ENCODE measurements at places on chromosomes 5 and 9.

- DNase-seq = peak; percentile 36
Observed at GRCh38 chr5:14593326-14594021, 11.9 kb downstream of the OTULINL start.

DNA sequence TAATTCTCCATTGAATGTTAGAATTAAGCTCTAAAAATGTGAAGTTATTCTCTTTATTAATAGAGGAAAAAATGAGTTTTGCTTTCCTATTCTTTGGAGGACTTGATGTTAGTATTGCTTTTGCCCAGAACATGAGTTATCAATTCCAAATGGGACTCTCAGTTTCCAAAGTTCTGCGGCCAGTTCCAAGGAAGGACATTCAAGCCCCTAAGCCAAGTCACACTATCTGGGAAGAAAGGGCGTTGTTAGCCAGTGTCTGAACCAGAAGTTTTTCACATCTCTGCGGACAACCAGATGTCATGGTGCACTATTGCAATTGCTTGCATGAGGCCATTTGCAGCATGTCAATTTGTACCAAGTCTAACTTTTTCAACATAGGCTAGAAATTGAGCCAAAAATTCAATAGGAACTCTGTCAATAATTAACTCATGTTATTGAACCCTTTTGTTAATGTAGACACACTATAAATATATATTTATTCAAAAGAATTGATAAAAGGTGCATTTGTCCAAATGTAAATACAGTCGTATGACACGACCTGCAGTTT, 183.3 kb upstream of the PIK3R1 start:
- DNase-seq = no peak

DNA sequence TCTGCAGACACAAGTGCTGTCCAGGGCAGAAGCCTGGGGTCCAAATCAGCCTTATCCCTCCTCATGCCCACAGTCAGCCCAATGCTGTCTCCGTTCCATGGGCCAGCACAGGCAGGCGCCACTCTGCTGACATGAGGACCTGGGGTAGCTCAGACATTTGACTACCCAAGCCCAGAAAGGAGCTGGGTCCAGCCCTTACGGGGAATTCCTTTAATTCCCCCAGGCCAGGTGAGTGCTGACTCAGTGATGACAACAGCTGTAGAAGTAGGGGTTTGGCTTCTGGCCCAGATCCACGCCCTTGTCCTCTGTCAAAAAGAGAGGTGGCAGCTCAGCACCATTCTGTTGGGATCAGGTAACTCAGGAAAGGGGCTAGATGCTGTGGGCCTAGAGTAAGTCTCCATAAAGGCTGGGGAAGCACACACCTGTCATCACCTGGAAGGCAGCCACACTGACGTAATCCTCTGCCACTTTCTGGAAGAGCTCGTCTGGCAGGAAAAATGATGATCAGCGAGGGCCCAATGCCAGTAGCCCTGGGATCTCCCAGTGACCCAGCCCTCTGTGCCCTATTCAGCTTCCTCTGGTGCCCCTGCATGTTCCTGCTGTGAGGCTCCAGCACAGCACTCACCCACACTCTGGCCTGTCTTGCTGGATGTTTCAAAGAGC, 1.9 kb downstream of the RAB24 start:
- DNase-seq = no peak

GRCh38 chr5:73727470-73727869, 101.5 kb downstream of the ARHGEF28 start:
- no peak for DNase-seq

DNA sequence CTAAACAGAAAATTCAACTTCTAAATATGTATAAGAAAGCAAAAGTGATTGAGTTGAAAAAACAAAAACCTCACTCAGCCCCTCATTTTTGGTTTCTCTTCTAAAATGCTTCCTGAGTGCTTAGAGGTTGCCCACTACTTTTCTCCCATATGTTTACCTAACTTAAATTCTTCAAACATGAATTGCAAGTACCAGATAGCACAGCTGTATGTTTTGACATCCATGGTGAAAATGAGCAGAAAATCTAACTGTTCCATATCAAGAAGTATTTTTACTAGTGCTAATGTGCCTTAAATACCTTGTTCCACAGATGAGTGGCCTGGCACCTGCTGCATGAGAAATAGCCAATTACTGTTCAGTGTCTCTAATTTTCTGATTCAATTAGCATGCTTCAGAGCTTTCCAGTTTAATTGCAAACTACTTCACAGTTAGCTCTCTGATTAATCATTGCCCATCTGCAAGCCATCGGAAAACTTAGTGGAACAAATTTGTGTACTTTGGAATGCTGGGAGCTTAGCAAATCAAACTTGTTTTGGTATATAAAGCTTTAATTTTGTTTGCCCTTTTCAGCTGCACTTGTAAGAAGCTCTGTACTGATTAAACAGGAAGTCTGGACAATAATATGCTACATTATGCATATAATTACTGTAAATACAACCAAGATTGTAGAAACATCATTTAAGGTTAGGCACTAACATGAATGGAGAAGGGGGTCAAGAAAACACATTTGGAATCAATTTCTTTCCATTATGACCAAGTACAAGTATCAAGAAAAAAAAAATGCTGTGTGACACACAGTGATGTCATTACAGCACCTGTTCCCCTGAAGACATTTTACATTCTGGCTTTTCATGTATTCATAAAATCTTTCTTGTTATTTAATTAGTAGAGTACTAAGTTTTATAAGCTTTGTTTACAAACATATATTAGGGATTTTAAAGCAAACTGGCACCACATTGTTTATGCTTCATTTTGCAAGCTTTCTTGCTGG, 65.6 kb downstream of the POU5F2 start:
- no peak for DNase-seq

GRCh38 chr9:27118916-27119315, 9.9 kb downstream of the TEK start:
- no peak for DNase-seq

- DNase-seq = no peak
Observed at GRCh38 chr5:179457612-179458011, 92.7 kb upstream of the RUFY1 start.

DNA sequence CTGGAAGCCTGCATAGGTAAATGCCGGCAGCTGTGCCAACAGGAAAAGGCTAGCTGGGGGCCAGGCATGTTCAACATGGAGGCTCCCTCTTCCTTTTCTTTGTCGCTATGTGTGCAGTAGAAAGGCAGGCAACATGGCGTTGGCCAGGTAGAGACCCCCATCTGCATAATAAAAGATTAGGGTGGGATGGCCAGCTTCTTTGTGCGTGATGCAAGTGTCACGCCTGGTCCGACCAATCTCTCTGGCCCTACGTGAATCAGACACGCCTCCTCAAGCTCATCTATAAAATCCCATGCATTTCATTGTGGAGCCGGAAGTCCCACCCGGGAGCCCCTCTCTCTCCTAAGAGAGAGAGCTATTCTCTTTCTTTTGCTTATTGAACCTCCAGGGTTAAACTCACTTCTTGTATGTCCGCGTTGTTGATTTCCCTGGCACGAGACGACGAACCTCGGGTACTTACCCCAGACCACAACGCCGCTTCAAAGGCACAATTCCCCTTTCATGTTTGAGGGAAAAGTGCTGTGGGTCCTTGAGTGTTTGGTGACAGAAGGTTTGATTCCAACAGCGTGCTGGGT, 25.0 kb upstream of the C5orf47 start:
- no peak for DNase-seq

- no peak for DNase-seq
Observed at GRCh38 chr9:128375865-128376264, 4.7 kb downstream of the URM1 start.

GRCh38 chr5:39213447-39214207, 5.7 kb downstream of the FYB1 start:
- no peak for DNase-seq

- peak; percentile 79 for DNase-seq
Observed at GRCh38 chr5:134140530-134141201, 26.2 kb downstream of the TCF7 start.

GRCh38 chr9:101028346-101029314, at the start of gene PLPPR1:
Gene PLPPR1, plus strand, starts transcription at chr9:101028727.
- DNase-seq = no peak

DNA sequence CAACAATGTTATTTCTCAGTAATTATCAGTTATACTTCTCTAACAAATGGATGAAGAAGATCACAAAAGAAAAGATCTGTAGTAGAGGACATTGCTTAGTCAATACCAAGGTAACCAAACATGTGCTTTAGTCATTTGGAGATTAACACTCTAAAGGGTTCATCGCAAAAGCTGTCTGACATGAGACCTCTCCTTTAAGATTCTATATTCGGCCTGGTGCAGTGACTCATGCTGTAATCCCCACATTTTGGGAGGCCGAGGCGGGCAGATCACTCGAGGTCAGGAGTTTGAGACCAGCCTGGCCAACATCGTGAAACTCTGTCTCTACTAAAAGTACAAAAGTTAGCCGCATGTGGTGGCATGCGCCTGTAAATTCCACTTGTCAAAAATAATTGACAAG, 18.3 kb upstream of the CKMT2 start:
- no peak for DNase-seq

GRCh38 chr9:88533951-88534455, 975 bp upstream of the NXNL2 start:
- DNase-seq = no peak

DNA sequence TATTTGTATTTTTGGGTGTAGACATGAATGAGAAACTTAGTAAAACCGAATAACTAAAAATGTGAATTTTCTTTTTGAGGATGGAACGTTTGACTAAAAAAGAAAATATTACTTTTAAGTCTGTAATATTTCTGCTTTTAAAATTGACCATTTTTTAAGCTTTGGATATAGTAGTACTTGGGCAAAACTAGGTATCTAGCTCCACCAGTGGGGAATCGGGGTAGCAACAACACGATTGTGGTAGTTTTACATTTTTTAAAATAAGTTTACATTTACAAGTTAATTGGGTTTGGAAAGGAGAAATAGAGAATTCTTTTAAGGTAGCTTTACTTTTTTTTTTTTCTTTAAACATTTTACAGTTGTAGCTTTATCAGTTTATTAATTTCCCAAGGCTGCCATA, 154.4 kb downstream of the MAN2A1 start:
- no peak for DNase-seq

DNA sequence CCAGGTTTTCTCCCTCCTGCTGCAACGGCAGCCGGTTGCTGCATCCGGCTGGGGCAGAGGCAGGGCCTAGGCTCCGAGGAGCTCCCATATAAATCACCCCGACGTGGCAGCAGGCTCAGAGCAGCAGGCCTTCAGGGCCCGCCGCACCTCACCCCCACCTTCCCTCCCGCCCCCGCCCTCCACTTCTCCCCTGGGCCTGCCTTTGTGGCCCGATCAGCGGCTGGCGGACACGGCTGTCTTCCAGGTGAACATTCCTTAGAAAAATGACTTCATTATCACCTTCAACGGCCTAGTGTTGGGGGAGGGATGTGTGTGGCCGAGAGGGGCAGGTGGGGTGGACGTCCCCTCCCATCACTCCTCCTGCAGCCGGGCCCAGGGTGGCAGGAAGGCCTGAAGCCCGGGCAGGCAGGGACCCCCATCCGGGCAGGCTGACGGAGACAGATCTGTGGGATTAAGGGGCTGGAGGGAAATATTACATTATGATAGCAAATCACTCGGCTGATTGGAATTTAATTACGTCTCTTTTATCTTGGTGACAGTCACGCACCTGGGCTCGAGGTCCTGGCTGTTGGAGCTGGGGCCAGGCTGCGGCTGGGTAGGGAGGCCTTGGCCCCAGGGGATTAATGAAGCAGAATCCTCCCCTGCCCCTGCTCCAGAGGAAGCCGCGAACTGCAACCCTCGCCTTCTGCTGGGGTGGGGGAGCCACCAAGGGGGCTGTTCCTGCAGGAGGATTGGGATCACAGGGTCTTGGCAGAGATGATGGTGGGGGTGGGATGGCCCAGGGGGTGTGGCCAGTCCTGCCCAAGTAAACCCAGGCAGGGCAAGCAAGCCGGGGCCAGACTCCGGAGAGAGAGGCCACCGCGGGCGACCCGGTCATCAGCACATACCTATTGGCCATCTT, 38.4 kb upstream of the RXRA start:
- no peak for DNase-seq

GRCh38 chr5:134533115-134533815, 7.8 kb downstream of the JADE2 start:
- no peak for DNase-seq

GRCh38 chr9:108400297-108400696, 455.5 kb downstream of the ACTL7B start:
- DNase-seq = no peak

GRCh38 chr9:125432715-125433385, 171.2 kb downstream of the GAPVD1 start:
- no peak for DNase-seq

DNA sequence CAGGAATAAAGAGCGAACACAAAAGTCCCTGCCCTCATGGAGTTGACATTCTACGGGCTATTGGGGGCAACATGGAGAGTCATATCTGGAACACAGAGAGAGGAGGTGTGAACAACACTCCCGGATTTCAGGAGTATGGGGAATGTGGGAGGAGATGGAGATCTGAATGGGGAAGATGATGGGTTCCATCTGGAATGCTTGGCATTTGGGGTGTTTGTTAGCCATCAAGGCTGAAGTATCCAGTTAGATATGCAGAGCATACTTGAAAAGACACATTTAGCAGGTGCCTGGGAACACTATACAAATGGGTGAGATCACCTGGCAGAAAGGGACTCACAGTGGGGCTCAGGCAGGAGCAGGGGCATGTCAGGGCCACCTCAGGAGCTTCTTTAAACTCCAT, 61.1 kb downstream of the EGFLAM start:
- DNase-seq = no peak

- no peak for DNase-seq
Observed at GRCh38 chr5:134637116-134637721, 4.6 kb upstream of the SAR1B start.

DNA sequence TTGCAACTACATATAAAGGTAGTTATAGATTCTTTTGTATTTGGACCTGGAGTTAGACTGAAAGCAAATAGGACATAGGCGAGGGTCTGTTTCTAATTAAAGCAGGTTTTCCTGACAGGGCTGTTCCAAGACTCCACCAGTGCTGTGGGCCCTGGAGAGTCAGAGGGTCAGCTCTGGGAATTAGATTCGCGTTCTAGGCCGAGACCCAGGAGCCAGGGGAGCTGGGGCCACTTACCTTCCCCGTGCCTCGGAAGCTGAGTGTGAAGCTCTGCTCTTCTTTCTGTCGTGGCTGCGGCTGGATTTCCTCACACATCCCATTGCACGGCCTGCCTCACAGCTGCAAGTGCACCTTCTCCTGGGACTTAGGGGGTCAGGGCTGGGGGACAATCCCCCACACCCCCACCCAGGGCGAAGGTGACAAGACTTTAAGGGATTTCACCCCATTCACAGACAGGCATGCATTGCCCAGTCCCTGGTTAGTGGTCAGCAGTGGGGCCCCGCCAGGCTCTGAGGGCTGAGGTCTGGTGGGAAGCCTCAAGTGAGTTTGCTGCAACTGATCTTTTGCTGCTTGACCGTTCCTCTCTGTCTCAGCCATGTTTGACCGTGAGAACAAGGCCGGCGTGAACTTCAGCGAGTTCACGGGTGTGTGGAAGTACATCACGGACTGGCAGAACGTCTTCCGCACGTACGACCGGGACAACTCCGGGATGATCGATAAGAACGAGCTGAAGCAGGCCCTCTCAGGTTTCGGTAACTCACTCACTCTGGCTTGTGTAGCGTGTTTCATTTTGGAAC, 15.3 kb upstream of the AHRR start:
- DNase-seq = no peak

DNA sequence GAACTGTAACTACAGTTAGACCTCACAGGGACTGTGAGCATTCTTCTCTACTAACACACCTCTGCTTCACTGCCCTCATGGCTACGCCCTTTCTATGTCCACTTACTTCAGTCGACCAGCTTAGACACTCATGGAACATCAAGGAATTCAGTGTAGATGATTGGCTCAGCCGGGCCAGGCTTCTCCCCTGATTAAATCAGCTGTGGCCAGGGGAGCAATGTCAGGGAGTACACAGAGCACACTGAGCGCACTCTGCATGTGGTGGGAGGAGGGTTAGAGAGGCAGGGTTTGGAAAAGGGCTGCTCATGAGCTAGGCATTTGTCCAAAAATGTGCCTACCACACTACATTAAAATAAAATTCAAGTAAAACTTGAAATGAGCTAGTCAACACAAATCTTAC, 400.5 kb downstream of the ARRDC3 start:
- DNase-seq = no peak

All from activated CD4-positive, alpha-beta T cell treated with anti-CD3 and anti-CD28 coated beads, Interleukin-2, amount 50 U/mL, for 48 hours (primary cell).